ENCODE measurements at places on chromosomes 7 and 10.

DNA sequence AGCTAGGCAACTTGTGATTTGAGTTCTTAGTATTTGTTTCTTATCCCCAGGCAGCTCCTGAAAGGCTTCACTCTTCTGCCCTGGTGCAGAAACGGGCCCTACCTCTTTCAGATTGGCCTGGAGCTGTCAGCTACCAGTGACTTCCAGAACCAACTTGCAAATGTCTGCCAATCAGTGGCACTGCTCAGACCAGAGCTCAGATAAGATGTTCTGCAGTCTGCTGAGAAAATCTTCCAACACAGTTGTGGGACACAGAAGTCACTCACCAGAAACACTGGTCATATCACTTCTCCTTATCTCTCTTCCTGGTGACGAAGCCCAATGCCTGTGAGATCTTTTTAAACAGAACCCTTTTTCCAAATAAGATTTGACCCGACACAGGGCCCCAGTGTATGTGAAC lies 81.9 kb upstream of the DUSP5 start:
- DNase-seq: no peak

DNA sequence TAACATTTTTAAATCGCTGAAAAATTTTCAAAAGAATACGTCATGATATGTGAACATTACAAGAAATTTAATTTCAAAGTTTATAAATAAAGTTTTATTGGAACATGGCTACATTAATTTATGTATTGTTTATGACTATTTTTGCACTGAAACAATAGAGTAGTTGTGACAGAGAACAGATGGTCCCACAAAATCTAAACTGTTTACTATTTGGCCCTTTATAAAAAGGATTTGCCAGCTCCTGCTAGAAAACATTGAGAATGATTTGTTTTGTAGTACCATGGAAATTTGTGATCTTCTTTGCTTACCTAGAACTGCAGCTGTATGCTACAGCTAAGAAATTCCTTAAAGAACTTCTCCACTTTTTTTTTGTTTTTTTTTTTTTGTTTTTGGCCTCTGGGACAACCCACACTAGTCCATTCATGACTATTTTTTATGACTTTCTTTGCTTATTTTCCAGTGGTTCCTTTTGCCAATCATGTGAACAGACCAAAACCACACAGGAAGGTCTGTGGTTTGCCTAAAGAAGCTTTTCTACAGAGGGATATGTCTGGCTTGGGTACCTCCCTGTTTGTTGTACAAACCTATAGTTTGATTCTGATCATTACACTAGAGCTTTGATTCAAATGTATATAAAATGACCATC lies 55.7 kb downstream of the ST7 start:
- no peak for DNase-seq

- DNase-seq: no peak
Measured at GRCh38 chr10:17075533-17076359, 53.9 kb downstream of the CUBN start.

- DNase-seq: no peak
Measured at GRCh38 chr10:100403734-100404133, 56.7 kb downstream of the SCD start.

- DNase-seq: no peak
Measured at GRCh38 chr7:103119791-103120291, 29.1 kb downstream of the NAPEPLD start.

DNA sequence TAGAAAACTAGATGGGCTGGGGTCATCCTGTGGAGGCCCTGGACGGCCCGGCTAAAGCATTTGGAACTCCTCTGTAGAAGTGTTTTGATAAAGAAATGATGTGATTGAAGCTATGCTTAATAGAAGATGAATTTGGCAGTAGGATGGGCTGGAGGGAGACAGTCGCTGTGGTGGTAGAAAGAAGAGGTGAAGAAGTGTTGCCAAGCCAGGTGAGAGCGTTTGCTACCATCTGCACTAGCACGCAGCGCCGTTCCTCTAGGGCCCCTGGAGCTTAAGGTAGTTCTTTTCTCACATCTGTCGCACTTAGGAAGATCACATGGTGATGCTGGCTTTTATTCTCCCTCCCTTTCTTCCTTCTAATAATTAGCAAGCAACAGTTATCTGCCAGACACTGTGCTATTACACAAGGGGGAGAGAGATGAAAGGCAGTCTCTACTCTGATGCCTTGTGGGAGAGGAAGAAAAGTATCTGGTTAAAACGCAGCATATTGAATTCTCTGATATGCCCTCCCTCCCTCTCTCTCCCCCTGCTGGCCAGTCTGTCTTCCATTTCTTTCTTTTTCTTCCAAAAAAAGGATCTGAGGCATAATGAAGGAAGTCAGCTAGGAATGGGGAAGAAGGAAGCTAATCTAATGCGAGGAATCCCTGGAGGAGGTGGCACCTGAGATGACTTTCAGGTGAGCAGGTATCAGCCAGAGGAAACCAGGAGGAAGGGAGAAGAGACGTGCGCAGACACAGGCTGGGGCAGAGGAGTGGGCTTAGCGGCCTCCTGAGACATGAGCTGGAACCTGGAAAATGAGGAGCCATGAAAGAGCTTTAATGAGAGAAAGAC lies 162.3 kb upstream of the KLF14 start:
- no peak for DNase-seq

- no peak for DNase-seq
Measured at GRCh38 chr10:21313691-21314090, 211.8 kb downstream of the SKIDA1 start.

GRCh38 chr10:78894089-78894840 lies 174.5 kb upstream of the ZMIZ1 start:
- DNase-seq: no peak

DNA sequence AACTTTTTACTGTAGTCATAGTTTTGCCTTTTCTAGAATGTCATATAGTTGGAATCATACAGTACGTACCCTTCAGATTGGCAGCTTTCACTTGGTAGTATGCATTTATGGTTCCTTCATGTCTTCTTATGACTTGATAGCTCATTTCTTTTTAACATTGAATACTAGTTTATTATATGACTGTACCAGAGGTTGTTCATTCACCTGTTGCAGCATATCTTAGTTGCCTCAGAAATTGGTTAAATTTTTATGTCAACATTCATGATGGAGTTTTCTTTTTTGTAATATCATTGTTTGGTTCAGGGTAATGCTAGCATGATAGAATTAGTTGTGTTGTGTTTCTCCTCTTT lies 94.8 kb upstream of the CDK13 start:
- no peak for DNase-seq

DNA sequence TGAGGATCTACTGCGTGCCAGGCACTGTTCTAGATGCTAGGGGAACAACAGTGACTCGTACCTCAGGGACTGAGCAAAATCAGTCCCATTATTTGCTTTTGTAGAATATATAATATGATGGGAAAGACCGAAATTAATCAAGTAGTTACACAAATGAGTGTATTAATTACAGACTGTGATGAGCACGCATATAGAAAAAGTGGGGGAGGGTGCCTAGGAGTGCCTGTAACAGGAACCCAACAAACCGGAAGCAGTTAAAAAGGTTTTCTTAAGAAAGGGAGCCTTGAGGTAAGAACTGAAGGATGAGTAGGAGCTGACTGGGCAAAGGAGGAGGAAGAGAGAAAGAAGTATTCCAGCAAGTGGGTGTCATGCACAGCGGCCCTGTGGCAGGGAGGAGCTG lies 28.2 kb upstream of the IL6 start:
- DNase-seq: no peak

DNA sequence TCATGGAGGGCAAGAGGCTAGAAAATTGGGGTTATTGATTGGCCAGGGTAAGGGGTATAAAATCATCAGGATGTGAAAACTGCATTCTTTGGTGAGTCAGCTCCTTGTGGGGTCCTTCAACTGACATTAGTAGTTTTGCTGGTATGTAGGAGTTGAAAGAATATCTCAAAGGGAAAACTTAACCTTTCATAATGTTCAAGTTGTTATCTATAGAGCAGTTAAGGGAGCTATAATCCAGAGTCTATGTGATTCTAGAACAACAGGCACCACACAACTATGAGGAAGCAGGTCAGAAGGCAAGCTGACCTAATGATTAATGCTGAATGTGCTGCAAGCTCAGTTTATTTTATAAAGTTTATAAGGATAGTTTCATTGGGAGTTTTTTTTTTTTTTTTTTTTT lies 13.7 kb downstream of the PRPS1L1 start:
- no peak for DNase-seq

DNA sequence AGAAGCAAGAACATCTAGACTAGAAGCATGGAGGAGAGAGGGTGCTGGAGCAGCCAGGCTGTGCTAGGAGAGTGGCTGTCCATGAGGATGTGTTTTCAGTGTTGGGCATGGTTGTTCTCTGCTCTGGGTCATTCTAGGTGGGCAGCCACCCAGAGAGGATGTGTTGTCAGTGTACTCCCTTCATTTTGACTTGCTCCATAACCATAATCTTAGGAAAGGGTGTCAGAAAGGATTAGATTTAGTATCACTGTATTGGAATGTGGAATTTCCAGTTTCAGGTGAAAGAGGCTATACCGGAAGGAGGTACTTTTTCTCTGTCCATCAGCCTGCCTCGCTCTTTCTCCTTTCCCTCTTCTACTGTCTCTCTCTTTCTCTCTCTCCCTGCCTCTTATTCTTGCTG lies 474.5 kb upstream of the PODXL start:
- no peak for DNase-seq

DNA sequence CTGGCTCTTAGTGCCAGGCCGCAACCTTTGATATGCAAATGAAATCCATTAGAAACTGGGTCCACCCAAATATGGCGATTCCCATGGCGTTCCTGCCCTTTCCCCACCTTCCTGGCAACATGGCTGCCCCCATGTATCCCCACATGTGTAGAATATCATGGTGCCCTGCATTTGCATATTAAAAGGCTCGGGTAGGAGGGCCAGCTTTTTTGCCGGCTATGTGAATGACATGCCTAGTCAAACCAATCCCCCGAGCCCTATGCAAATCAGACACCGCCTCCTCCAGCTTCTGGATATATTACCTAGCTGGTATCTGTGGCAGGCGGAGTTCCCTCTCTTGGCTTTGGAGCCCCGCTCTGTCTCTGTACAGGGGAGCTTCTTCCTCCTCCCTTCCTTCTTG lies 18.3 kb downstream of the MMS19 start:
- no peak for DNase-seq

- DNase-seq: no peak
Measured at GRCh38 chr10:17790651-17791050, 18.5 kb upstream of the MRC1 start.

- DNase-seq: no peak
Measured at GRCh38 chr7:158021836-158022235, 565.8 kb downstream of the PTPRN2 start.

GRCh38 chr10:96516337-96516736 lies 2.6 kb upstream of the TLL2 start:
- no peak for DNase-seq

DNA sequence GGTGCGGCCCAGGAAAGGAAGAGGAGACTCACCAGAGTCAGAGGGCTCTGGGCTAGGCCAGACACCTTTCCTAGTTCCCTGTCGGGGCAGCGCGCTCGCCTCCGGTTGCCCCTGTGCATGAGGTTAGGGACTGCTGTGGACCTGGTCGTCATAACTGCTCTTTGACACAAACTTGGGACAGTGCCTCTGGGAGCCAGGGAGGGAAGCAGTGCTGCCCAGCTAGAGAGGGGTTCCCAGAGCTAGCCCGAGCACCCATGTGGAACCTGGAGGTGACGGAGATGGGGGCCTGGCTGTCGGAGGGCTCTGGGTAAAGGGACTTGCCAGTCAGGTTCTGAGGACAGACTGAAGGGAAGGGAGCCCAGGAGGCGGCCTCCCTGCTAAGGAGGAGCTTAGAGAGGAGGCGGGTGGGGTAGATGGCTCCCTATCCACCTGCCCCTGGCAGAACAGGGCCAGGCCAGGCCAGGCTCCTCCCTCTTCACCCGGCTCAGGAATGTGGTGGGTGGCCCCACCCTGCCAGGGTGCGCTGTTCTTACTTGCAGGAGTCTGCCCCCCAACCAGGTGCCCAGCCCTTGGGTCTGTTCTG lies 29.7 kb downstream of the AGAP3 start:
- no peak for DNase-seq

- DNase-seq: no peak
Measured at GRCh38 chr10:79137300-79137756, 68.6 kb downstream of the ZMIZ1 start.

DNA sequence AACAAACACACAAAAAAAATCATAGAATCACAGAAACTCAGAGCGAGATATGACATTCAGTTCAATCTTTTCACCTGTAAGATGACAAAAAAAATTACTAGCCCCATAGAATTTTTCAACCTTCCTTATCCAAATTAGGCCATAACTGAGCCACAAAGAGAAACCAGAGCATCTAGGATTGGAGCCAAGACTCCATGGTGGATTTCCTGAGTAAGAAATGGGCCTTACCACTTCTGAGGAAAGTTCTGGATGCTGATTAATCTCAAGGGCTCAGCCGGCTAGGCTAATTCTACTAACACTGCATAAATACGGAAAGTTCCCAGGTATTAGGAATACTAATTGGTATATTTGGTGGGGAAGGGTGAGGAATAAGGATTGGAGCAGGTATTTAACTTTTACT lies 16.8 kb downstream of the LIPM start:
- no peak for DNase-seq
